ENCODE measurements at places on chromosomes 6 and 20.

DNA sequence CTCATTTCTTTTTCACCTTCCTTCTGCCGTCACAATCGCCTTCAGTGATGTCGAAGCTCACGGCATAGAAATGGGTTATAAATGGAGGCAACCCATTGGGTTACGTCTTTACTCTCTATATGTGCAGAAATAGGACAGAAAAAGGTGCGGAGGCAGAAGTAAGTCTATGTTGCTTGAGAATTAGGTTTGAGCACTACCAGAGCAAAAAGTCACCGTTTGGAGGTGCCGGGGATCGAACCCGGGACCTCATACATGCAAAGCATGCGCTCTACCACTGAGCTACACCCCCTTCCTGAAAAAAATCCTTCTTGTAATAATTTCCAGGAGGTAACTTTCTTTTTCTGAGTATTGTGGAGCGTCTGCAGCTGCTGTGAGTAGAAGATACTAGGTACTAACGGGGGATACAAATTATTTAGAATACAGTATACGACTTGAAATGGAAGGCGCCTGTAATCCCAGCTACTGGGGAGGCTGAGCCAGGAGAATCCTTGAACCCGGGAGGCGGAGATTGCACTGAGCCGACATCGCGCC, 134.2 kb downstream of the TRIM27 start:
- no peak for DNase-seq

DNA sequence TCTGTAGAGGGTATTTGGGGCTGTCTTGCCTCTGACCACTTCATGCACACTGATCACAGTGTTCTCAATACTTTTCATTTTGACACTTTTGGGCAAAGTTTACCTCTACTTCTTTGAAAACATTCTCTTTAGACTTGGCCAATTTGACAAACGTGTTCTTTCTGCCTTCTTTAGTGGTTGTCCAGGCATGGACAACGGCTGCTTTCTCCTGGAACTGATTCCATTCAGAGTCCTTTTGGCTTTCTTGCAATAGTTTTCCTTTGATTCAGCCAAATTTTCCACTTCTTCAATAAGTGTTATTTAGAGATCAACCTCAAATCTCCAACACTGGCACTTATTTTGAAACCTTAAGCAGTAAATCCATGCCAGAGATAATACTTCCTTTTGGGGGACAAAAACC, 6.7 kb upstream of the CST9 start:
- no peak for DNase-seq

GRCh38 chr20:21179757-21180156, 53.9 kb downstream of the KIZ start:
- no peak for DNase-seq

DNA sequence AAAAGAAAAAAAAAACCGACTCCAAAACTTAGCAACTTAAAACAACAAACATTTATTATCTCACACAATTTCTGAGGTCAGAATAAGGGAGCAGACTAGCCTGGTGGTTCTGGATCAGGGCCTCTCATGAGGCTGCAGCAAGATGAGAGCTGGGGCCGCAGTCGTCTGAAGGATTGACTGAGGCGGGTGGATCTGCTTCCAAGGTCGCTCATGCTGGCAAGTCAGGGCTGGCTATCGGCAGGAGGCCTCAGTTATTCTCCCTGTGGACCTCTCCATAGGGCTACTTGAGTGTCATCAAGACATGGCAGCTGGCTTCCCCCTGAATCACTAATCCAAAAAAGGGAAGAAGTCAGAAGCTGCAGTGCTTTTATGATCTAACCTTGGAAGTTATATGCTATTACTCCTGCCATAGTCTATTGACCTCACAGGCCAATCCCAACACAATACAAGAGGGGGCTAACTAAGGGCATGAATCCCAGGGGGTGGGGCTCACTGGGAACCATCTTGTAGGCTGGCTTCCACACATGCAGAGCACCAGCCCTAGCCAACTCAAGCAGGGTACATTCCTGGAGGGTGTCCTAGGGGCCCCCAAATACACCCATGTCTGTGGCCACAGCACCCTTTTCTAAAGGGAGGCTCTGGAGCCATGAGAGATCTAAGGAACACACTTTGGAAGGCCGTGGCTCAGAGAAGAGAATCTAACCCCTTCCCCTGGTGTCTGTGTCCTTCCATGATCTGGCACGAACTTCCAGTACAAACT, 11.3 kb downstream of the EBF4 start:
- DNase-seq, result no peak

- DNase-seq, result no peak
Measured at GRCh38 chr20:272718-273117, 15.2 kb downstream of the DEFB132 start.

DNA sequence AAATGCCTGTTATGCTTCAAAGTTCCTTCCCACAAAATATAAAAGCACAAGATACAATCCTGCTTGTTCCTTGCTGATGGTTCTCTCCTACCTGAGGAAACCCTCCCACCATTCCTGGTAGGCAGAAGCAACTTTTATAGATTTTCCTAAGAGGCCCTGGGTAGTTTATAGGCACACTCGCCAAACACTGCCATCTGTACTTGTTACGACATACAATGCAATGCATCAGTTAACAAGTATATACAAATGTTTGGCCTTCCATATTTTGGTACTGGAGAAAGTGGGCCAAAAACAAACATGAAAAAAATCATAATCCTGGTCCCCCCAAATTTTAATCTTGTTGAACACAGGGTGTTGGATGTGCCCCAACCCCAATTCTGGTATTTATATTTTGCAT, 16.6 kb downstream of the MCM9 start:
- no peak for DNase-seq

DNA sequence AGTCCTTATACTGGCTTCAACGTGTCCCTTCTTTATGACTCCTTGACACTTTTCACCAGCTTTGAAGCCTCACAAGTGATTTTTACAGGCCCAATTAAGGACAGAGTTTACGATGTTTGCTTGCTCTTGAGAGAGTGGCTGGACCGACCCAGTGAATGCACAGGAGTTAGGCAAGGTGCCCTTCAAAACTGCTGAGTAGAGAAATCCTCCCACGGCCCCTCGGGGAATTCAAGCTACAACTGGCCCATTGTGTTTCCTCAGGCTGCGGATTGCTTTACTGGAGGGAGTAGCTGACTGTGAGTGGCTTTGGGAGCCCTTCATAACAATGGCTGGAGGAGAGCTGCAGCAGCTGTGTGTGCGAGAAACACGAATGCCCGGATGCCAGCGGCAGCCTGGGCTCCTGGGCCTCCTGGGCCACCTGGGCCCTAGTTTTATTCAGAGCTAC, 50.0 kb downstream of the SGK1 start:
- DNase-seq, result no peak

- DNase-seq, result no peak
Measured at GRCh38 chr6:107460083-107460631, 793 bp upstream of the PDSS2 start.

- DNase-seq, result no peak
Measured at GRCh38 chr20:21715193-21715881, 9.9 kb downstream of the PAX1 start.

- no peak for DNase-seq
Measured at GRCh38 chr20:49693435-49694171, 20.1 kb downstream of the B4GALT5 start.

- DNase-seq, result no peak
Measured at GRCh38 chr6:116060572-116061283, at the start of gene FRK. Gene FRK, minus strand, starts transcription at chr6:116060891. Its CDS starts 580 bp downstream, at chr6:116060311.

GRCh38 chr6:39362487-39362865, 40.0 kb upstream of the KCNK16 start:
- DNase-seq, result no peak

DNA sequence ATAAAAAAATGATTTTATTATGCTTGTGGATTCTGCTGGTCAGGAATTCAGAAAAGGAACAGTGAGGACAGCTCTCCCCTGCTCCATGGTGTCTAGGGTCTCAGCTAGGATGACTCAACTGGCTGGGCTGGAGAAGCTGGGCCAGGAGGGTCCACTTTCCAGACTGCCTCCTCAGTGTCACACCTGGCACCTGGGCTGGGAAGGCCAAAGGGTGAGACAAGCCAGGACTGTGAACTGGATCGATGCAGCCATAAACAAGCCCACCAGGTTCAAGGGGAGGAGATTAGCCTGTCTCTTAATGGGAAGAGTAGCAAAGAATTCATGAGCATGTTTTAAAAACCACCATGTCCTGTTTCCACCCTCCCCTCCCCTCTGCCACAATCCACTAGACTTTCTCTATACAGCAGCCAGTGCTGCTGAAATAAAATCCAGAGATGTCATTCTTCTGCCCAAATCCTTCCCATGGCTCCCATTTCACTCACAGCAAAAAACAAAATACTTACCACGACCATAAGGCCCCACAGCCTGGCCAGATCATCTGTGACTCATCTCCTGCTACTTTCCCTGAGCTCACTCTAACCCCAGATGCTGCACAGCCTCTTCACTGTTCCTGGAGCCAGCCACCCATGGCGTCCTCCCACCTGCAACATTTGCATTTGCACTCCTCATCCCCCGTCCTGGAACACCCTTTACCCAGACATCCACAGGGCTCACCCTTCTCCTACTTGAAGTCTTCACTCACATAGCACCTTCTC, 13.8 kb downstream of the SPTLC3 start:
- DNase-seq, result no peak

DNA sequence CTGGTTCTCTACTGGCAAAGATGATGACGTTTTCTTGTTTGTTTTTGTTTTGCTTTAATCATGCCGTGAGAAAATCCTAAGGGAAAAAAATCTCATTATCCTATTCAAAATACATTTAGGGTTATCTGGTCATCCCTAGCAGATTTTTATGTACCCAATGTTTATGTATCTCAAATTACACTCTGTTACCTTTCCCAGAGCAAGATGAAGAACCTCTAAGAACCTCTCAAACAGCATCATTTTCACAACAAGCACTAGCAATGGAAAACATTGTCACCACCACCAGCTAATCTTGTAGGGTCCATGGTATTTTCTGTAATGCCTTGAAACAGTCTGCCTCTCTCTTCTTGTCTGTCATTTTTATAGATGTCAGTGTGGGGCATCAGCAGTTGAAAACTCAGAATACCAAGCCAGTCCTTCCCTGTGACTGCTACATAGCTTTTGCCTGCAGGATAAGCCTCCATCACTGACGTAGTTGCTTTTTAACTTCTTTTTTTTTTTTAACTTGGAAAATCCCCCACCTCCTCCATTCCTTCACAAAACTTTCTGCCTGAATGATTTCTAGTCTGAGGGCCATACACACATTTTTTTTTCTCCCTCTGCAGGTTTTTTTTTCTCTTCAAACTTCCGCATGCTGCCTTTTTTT, 2.4 kb upstream of the SNAP25 start:
- DNase-seq, result no peak

DNA sequence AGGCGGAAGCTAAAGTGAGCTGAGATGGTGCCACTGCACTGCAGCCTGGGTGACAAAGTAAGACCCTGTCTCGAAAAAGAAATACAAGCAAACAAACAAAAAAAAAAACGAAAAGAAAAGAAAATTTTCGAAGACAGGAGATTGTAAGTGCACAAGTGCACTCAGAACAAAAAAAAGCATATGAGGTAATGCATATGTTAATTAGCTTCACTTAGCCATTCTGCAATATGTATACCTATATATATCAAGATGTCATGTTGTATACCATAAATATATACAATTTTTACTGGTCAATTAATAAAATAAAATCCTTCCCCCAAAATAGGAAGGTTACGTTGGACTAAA, 127.5 kb downstream of the RIN2 start:
- no peak for DNase-seq

DNA sequence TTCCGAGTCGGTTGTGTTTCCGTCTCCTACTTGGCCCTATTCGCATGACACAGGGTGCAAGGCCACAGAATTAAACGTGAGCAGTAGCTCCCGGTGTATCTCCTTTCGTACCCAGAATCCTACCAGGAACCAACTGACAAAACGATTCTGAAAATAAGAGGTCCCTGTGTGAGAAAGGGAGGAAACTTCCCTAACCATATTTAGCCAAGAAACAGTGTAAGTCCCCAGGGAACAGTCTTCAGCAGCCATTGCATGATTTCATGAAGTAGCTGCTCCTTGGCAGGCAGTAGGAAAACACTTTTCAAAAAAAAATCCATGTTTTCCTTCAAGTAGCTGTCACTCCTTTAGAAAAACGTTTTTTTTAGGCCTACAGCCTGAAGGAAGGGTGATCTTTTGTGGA, 46.9 kb downstream of the PDE10A start:
- DNase-seq, result no peak

DNA sequence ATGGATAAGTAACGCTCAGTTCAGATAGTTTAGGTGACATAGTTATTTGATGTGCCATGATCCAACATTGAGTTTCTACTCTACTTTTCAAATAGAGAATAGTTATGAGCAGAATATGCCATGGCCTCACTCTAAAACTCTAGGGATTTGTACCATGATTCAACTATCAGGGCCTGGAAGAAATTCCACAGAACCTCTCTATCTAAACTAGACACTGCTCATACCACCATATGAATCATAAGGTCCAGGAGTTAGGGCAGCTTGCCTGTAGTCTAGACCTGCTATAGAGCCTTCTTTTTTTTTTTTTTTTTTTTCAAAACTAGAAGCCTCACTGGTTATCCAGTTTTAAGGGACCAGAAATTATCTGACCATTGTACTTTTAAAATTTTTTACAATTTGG, 571.8 kb upstream of the IMPG1 start:
- DNase-seq, result no peak

DNA sequence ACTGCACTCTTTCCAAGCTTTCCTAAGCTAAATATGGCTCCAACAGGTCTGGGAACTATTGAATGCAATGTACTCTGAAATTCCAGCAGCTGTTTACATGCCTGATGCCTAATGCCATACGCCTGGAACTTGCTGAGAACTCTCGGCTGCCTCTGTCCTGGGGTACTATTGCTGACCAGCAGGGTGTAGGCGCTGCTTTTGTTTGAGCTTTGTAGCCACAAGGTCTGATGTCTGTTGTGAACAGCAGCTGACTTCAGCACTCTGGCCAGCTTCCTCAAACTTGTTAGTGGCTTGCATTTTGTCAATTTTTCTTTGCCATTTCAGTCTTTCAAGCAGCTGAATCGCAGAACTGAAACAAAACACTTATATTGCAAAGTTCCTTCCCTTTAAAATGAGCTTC, 26.7 kb downstream of the SAYSD1 start:
- DNase-seq, result no peak

- no peak for DNase-seq
Measured at GRCh38 chr6:96811136-96811535, 26.1 kb downstream of the GPR63 start.

GRCh38 chr6:119511024-119511423, 161.5 kb upstream of the MAN1A1 start:
- no peak for DNase-seq

DNA sequence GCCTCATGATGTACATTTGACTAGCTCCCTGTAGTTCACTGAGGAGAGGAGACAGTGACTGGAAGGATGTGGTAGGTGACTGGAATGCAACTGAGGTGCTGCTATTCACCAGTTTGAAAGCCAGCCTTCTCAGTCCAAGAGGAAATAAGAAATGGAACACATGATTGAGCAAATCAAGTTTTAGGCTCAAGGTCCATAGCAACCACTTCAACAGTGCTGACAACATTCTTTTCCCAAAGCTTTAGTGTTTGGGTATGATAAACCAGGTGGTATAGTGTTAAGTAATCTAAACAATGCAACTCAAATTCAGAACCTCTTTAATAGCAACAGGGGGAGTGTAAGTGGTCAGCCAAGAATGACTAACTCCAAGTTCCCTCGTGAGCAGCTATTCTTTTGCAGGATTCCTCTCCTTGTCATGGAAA, 9.2 kb downstream of the ZHX3 start:
- DNase-seq, result no peak

- no peak for DNase-seq
Measured at GRCh38 chr6:38209371-38210260, 390.1 kb downstream of the ZFAND3 start.

- no peak for DNase-seq
Measured at GRCh38 chr20:5835321-5835821, 85.2 kb downstream of the SHLD1 start.

- DNase-seq, result no peak
Measured at GRCh38 chr6:156191895-156192294, 585.3 kb upstream of the ARID1B start.

- no peak for DNase-seq
Measured at GRCh38 chr6:36986704-36987047, 680 bp upstream of the MTCH1 start.
